Peyer's patch (tissue), 4 donors: ENCODE measurements at places on chromosomes 7 and 10.
A peak's percentile ranks its signal among the peaks of the same experiment; 100 is the strongest.

DNA sequence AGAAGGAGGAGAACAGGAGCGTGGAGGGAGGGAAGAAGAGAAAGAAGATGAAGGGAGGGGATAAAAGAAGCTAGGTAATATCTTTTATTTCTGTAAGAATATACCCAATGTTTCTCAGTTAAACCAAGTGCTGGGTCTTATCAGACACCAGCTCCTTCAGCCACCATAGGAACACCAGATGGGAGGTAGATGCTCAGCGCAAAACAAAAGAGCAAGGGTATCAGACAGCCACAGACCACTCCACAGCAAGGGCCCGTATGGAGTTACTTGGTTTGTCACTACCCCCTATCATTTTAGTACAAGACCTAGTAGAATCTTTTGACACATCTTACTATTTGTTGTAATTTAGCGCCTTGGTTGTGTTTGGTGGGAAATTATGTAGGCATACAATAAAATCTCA, 65.9 kb upstream of the FAM133B start:
- no peak for DNase-seq

DNA sequence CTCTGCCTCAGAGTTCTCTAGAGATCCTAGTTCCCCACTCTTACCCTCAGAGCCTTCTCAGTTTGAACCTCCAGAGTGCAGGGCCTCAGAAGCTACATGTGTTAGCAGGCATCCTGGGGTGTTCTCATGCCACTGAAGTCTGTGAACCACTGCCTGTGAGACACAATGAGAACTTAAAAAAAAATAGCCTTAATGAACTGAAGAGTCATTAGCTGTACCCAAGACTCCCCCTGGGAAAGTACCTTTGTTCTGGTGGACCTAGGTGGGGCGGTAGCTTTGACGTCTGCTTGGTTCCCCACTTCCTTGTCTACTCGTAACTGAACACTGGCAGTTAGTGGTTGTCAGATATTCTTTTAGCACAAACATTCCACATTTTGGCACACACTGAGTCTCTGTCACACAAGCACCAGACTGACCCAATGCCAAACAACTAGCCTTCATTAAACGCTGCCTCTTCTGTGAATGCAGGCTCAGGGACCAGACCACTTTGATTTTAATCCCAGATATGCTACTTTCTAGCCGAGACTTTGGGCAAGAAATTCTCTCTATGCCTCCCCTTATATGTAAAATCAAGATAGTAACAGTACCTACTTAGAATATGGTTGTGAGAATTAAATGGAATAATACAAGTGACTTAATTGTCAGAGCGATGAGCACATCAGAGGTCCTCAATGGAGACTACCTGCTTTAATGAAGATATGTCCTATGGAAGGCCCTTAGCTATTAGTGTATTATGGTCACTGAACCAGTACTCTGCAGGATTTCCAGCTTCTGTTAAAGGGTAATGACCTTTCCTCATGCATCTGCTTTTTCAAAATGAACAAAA, 75.3 kb upstream of the CC2D2B start:
- DNase-seq = peak; percentile 67

DNA sequence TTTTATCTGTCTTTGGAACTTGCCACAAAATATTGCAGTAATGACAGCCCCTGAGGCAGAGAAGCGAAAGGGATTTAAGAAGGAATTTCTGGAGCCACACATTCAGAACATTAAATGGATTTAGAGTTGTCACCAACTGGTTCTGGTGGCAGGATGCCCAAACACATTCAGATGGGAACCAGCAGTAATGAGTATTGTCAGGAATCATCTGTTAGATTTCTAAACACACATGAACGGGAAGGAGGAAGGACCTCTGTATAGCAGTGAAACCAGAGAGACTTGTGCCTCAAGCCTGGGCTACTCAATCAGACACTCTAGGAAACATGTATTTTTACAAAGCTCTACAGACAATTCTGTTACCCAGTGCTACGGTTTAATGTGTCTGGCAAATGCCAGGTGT, 103.8 kb upstream of the CCNY start:
- DNase-seq = no peak

- DNase-seq = no peak
Observed at GRCh38 chr7:25843467-25843866, 308.5 kb upstream of the NFE2L3 start.

- no peak for DNase-seq
Observed at GRCh38 chr10:44071479-44071878, 313.4 kb downstream of the CXCL12 start.
